ENCODE measurements at places on chromosomes 11 and 22. TPM values are rescaled to one million over a fixed set of nuclear protein-coding genes. Genes with fewer than 3 reads are reported as not detected.
A peak's percentile ranks its signal among the peaks of the same experiment; 100 is the strongest.

Gene C11orf42
- 2.5 TPM for polyA plus RNA-seq

Gene MFNG
- polyA plus RNA-seq = 12.4 TPM

Gene OR5B3
- polyA plus RNA-seq = not detected

Gene CALCA
- 16.1 TPM for polyA plus RNA-seq

- no peak for DNase-seq
These were observed 21.8 kb downstream of the ARFGAP2 start for GRCh38 chr11:47154616-47155570.

DNA sequence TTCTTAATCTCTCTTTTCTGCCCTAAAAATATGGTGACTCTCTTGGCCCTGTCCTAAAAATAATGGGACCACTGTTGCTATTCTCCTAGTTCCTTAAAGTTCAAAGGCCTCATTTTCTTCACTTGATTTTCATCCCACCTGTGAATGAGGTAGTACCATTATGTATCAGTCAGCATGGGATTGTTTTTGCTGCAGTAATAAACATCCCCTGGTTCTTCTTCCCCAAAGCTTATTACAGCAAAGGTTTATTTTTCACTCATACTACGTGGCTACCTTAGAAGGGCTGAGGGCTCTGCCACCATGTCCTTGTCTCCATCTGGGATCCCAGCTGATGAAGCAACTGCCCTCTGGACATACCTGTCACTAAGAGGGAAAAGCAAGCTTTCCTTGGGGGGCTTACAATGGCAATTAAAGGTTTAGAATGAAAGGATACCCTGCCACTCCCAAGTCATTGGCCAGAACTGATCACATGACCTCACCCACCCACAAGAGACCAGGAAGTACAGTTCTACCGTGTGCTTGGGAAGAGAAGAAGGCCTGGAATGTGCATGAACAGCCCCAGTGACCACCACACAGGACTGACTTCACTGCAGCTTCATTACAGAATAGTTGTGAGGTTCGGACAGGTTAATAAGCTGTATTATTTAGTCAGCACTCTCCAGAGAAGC lies 7.8 kb downstream of the TTC38 start:
- no peak for DNase-seq

DNA sequence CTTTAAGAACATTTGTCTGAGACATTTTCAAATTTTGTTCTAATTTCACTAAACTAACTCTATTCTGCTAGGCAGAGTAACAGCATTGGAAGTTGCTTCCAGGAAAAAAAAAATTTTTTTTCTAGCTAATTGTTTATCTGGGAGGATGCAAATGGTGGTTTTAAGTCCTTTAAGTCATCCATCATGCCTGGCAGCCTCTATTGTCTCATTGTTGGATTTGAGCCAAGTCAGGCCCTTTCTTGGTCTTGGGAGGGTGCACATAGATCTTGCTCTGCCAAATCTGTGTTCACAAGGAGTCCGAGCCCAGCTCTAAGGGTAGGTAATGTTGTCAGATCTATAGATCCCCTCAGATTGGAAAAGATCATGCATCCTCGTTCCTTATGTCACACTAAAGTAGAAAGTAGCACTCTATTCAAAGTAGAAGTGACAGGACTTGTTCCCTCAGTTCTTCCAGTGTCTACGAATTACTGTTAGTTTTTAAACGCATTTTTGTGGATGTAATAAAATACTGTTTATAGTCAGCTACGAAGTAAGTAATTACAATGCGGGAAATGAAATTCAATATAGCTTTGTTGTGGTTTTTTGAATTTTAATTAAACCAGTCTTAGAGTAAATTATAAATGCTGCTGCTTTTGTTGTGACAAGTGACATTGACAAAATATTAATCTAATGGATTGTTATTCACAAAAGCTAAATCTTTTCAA lies 166.0 kb upstream of the RASSF10 start:
- DNase-seq = peak; percentile 73

DNA sequence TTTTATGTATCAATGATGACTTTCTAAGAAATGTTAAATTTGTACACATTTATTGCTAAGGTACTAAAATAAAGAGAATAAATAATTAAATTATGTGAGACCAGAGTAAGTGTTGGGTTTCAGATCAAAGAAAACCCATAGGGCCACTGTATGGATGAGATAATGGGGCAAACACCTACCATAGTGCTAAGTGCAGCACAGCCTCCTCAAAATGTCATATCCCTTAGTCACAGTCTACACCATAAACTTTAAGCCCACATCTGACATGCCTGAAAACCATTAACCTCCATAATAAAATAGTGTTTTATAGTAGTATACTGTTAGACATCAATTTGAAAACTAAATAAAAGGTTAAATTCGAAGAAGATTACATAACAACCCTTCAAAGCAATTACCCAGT lies 37.5 kb downstream of the SESN3 start:
- no peak for DNase-seq
